ENCODE measurements at places on chromosomes 16 and 17.
A peak's percentile ranks its signal among the peaks of the same experiment; 100 is the strongest.

- no peak for DNase-seq
These were observed 4.2 kb downstream of the IRX3 start for GRCh38 chr16:54282202-54282927.

GRCh38 chr17:75130632-75131277 is 787 bp downstream of the NT5C start:
- DNase-seq = peak; percentile 73

GRCh38 chr17:28188841-28189263 is 130.1 kb upstream of the TMEM97 start:
- DNase-seq = no peak

GRCh38 chr17:74831444-74832146 is 28.1 kb downstream of the GRIN2C start:
- no peak for DNase-seq

DNA sequence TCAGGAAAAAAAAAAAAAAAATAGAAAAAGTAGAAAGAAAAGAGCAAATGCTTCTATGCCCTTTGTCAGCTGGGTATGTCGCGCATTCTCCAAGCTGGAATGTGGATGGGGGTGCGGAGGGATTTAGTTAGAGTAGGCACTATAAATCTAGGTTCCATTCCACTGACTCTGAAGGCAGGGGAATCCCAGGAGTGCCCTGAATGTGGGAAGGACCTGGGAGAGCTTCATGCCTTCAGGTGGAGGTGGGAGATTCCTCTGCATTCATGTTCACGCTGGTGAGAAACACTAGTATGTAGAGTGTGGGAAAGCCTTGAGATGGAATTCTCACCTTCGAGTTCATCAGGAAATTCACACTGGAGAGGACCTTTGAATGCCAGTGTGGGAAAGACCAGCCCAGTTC is 12.4 kb downstream of the ZNF232 start:
- no peak for DNase-seq

GRCh38 chr17:57425903-57426880 is 169.9 kb downstream of the MSI2 start:
- DNase-seq = no peak

DNA sequence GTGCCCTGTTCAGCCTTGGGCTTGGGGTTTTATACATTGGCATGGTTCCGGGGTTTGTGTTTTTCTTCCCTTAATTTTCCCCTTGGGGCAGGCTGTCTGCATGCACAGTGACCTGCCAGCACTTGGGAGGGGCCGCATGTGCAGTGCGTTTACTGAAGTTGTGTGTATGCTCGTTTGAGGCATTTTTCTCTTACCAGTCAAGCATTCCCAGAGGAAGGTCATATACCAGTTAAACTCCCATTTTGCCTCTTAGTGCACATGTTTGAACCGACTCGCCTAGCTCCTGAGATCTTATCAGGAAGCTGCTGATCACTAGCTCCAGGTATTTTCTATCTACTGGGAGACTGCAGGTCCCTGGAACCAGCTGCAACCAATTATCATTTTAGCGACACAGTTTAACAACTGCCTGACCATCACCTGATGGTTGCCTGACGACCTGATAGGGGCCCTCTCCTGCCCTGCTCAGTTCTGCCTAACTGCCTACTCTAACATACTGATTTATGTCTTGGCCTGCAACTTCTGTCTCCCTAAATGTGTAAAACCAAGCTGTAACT is 51.4 kb downstream of the MFSD11 start:
- no peak for DNase-seq

DNA sequence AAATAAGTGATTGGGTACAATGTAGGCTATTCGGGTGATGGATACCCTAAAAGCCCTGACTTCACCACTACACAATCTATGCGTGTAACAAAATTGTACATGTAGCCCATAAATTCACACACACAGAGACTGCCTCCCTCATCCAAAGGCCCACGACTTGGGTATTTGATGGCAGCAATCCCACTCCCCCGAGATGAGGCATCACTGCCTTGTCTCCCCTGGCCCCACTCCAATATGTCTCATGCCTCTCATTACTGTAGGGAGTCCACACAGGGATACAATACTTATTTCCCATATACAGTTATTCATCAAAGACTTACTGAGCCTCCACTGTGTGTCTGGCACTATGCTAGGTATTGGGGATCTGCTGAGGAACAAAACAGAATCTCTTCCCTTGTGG is 192.6 kb downstream of the CBLN1 start:
- no peak for DNase-seq

DNA sequence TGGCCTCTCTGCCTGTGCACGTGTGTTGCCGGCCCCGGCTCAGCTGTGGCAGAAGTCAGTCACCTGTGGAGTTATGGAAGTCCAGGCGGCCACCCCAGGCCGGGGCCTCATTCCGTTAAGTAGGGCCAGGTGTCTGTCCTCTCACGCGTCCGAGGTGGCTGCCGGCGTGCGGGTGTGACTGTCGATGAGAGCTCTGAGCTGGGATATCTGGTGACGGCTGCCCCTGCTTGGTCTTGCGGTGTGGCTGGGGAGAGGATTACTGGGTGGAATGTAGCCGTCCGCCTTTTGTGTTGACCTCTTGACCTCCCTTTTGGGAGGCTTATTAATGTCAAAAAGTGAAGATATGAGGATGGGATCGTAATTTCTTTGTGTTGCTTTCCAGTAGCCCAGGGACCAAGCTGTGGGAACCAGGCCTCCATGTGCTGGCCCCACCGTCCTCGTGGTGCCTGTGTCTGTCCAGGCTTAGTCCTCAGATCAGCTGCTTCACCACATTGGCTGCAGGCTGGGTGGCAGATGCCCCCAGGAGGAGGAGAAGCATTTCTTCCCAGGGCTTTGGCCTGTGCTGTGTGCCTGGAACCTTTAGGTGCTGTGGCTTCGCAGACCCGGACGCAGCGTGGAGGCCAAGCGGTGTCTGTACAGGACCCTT is 23.0 kb upstream of the ZNF750 start:
- no peak for DNase-seq

GRCh38 chr17:82668631-82669099 is 20.4 kb upstream of the WDR45B start:
- no peak for DNase-seq

DNA sequence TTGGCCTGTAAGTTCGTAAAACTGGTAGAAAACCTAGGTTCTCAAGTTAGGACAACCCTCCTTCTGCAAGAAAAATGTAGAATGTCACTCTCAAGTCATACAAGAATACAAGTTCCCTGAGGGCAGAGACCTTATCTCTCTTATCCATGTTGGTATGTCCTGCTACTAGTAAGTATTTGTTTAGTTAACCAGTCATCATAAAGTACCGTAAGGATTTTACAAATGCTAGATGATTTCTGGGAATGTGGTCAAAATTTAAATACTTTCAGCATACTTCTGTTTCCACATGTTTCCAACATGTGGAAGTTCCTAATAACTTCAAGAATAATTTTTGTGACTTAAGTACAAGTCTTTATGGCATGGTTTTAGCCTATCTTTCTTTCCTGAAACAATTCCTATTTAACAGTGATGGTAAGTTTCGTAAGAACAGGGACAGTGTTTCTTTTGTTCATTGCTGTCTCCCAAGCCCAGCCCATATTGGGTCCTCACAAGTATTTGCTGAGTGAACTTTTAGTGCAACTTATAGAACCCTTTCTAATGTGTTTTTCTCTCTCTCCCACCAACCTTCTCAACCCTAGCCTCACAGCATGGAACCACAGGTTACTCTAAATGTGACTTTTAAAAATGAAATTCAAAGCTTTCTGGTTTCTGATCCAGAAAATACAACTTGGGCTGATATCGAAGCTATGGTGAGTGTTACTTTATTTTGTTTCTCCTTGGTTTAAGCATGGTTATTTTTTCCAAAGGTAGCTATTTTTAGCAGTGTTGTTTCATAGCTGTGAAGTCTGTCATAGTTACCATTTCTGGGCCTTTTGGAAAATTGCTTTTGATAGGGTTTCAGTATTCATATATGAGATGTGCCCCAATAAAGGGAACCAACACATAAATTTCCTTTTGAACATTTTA is 4.5 kb downstream of the NBR1 start:
- no peak for DNase-seq

DNA sequence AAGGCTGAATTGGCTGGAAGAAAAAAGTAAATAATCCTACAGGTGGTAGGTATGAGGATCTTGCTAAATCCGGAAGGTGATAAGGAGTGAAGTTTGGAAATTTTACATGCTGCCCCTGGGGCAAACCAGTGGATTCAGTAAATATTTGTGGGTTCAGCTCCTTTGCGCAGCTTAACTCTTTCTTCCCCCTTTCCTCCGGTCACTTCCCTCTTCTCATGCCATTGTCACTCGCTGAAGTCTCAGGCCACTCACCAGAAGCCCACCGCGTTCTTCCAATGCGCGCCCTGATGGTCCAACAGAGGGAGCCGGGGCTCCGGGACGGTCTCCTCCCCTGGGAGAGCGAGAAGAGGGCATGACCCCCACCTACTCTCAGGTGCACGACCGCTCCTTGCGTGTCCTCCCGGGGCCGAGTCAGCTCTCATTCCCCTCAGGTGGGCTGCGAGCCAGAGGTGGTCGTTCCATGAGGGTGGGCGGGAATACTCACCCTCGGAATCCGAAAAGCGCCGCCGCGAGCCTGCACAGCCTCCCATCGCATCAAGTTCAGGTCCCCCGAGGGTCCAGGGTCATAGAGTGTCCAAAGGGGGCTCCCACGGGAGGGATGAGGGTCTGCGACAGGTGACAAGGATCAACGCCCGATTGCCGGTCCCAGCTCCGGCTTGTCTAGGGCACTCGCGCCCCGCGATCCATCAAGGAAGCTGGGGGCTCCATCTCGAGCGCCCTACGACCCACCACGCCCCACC is 474 bp downstream of the CLN3 start:
- DNase-seq = peak; percentile 53

DNA sequence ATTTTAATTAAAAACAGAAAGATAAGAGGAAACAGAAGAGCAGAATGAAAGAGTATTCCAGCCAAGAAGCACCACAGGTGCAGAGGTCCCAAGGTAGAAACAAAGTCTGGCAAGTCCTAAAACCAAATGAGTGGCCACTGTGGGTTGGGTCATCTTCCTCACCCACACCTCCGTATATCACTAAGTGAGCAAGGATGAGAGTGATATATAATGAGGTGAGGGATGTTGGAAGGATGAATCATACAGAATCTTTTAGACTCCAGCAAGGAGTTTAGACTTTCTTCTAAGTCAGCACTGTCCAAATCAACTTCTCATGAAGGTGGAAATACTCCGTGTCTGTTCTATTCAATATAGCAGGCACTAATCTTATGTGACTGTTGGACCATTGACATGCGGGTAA is 70.8 kb downstream of the SHISA9 start:
- no peak for DNase-seq

DNA sequence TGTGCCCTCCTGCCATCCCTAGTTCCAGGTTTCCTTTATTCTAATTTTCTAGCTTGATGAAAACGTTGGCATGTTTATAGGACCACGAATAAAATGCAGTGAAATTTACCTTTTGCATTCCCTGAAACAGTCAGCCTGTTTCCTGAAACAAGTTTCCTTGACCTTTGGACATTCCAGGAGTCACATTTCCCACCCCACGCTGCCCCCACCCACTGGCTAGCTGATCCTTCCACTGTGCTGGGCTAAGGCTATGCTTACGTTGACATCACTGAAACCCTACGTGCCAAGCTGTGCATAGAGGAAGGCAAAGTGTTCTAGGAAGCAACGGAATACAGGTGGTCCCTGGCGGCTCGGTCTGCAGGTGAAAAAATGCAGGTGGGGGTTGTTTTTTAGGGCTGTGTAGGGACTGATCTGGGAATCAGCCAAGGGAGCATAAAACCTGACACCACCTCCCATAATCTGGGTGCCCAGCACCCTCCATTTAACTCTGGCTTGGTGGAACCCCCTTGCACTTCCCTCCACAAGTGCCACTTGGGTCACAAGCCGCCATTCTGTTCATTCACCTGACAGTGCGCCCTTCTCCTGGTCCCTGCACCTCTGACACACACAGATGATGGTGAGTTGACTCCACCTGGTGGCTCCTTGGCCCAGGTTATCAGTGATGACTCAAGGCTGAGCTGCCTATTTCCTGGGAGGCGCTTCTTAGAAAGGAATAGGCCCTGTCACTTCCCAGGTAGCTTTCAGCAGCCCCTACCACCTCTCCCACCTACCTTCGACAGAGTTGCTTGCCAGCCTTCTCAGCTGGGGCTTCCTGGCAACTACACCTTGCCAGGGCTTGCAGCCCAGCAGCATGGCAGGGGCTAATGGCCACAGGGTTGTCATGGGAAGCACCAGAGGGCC is 83.7 kb downstream of the N4BP1 start:
- DNase-seq = peak; percentile 50

GRCh38 chr17:82386881-82387704 is 15.5 kb downstream of the UTS2R start:
- no peak for DNase-seq

DNA sequence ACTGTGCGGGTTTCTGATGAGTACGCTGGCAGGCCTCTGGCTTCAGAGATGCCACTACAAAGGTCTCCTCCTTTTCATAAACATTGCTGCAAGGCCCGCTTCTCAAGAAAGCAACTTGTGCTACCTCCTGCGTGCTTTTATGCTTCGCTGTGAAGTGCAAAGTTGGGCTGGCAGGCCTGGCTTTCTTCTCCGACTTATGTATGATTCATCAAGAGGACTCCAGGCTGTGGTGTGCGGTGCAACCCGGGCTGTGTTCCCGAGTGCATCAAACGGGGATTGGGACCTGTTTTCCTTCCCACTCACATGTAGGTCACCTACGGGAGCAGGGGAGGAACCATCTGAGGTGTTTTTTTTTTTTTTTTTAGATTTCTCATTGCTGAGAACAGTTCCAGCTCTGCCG is 534.1 kb downstream of the WWOX start:
- no peak for DNase-seq

DNA sequence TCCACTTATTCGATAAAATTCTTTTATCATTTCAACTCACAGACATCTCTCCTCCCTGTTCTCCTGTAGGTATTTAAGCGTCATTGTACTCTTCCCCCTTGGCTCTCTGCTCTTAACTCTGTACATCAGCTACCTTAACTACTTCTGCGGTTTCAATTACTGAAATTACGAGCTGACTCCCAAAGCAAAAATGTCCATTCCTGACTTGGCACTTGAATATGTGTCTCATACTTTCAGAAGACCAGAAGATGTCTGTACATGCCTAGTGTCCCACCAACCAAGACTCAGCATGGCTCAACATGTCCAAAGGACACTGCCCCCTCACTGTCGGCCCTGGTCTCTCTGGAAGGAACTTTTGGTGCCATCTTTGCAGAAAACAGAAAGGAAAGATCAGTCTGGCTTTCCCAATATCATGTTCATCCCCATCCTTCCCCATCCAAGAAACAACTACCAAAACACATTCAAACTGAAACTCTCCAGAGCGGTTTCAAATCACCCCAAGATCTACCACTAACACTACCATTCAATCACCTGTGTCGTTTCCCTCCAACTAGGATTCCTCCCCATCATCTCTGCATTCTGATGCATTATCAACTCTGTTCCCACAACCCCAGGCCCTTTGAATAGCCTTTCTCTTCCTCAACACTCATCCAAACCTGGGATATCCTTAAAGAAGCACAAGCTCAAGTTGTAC is 74.9 kb downstream of the ZFHX3 start:
- DNase-seq = no peak
